ENCODE measurements at places on chromosomes 11 and 22.

- no peak for DNase-seq
Measured at GRCh38 chr11:10692531-10693115, 932 bp downstream of the IRAG1 start.

DNA sequence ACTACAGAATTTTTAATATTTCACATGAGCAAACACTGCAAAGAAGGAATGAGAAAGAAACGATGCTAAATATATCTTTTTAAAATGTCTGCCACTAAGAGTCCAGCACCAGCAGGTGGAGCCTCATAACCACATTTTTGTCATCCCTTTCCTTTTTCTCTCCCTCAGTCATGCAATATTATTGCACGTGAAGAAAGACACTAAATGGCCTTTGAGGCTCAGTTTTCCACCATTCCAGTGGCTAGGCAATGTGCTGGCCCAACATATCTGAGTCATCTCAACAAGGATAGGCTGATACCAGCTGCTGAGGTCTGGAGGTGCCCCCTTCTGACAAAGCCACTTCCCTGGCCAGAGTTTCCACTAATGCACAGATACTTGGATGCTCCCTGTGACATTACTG is 1.8 kb downstream of the ALKBH8 start:
- DNase-seq = no peak

- no peak for DNase-seq
Measured at GRCh38 chr11:35398881-35399280, 20.5 kb downstream of the SLC1A2 start.

GRCh38 chr11:917426-917825 is 6.8 kb upstream of the CHID1 start:
- no peak for DNase-seq

- DNase-seq = no peak
Measured at GRCh38 chr11:19027829-19028595, 32.5 kb downstream of the MRGPRX2 start.

GRCh38 chr11:130025371-130025770 is 22.7 kb upstream of the PRDM10 start:
- no peak for DNase-seq

GRCh38 chr11:121321614-121322243 is 29.2 kb downstream of the SC5D start:
- DNase-seq = no peak

- DNase-seq = no peak
Measured at GRCh38 chr22:43312608-43313007, 30.6 kb downstream of the SCUBE1 start.

DNA sequence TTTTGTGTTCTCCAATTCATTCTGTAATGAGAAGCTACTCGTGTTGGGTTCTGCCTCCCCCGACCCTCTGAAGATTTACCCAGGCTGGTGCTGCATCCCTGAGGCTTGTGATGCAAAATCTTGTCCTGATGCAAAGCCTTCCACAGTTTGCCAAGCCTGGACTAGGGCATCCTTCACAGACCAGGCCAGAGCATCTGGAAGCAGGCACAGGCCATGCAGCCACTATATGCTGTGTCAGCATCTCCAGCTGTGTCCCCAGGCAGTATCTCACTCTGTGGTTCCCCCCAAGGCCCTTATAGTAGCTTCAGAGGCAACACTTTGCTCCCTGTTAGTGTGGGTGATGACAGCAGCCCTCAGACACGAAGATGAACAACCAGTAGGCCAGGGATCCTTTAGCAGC is 77.3 kb upstream of the RCN1 start:
- no peak for DNase-seq

- DNase-seq = no peak
Measured at GRCh38 chr22:21570398-21570797, 2.9 kb downstream of the UBE2L3 start.

GRCh38 chr11:11836676-11837231 is 5.0 kb upstream of the USP47 start:
- no peak for DNase-seq

DNA sequence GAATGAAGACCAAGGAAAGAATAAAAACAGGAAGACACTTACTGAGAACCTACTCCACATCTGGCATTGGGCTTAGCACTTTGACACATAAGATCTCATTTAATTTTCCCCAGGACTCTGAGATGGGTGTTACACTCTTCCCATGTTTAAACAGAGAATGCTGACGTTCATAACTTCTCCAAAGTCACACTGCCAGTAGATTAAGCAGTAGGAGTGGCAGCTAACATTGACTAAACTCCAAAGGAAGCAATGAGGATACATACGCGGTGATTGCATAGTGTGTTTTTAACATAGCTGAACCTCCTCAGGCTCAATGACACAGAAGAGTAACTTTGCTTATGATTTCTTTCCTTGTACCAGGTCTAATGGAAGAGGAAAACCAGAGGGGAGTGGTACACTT is 14.5 kb upstream of the OR10V1 start:
- DNase-seq = no peak

DNA sequence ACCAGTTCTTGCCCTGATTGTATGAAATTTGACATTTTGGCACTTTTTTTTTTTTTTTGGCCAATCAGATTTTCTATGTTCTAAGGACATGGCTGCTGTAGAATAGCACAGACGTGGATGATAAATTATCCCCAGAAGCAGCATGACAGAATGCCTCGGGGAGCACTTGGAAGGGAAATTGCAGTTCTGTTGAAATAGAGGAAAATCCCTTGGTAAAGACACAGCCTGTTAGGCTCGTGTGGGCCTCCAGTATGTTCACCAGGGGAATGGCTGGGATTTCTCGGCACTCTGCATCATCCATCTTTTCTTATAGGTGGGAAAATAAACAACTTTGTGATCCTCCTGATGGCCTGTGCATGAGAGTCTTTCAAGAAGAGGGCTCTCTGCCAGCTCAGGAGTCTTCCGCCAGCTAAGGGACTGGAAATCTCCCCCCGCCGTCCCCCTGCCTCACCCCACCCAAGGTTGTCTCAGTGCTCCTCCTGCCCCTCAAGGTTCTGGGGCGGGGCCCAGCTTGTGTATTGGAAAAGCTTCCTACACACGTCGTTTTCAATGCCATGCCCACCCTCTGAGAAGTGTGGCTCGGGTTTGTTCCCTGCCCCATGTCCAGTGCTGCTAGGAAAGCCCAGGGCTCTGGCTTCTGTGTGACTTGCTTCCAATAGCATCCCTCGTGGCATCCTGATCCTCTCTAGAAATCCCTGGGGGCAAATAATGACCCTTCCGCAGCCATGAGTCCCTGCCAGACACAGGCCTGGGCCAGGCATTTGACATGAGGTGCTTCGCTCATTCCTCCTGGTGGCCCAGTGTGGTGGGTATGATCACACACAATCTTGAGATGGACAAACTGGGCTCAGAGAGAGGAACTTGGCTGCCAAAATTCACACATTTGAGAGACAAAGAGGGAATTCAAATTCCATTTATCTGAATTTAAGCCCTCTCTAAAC is 70.6 kb upstream of the ATXN10 start:
- no peak for DNase-seq

DNA sequence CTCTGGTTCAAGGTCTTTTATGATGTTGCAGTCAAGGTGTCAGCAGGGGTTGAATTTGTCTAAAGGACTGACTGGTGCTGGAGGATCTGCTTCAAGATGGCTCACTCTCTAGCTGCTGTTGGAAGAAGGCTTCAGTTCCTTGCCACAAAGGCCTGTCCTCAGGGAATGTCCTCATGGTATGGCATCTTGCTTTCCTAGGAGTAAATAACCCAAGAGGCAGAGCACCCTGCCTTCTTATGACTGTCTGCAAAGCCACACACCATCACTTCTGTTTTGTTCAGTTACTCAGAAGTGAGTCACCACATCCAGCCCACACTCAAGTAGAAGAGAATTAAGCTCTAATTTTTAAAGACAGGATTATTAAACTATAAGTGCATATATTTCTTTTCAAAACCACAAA is 45.2 kb downstream of the PLAAT5 start:
- no peak for DNase-seq

DNA sequence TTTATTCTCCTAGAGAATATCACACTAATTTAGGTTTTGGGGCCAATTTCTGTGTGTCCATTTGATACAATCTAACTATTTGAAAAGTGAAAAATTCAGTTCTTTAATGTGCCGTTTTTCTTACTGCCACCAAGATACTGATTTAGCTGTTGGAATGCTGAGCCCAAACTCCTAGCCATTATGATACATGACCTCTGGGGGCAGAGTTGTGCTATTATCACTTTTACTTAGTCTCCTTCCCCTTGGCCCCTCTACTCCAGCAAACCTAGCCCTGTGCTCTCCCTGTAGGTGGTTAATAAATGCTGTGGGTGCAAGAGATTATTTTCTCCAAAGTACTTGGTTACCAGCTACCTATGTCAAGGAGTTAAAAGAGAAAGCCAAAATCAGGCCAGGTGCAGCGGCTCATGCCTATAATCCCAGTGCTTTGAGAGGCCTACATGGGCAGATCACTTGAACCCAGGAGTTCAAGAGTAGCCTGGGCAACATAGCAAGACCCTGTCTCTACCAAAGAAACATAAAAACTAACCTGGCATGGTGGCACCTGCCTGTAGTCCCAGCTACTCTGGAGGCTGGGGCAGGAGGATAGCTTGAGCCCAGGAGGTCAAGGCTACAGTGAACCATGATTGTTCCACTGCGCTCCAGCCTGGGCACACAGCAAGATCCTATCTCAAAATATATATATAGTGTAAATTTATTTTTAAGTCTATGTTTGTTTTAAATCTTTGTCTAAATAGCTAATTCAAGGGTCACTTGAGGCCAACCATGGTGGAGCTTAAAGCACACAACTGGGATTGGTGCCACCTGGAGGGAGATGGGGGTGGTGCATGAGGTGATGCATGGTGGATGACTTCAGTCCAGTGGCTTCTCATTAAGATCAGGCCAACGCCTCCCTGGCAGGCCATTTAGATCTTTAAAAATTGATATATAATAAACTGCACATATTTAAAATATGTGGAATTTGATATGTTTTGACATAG is 193.2 kb upstream of the PLET1 start:
- DNase-seq = no peak

DNA sequence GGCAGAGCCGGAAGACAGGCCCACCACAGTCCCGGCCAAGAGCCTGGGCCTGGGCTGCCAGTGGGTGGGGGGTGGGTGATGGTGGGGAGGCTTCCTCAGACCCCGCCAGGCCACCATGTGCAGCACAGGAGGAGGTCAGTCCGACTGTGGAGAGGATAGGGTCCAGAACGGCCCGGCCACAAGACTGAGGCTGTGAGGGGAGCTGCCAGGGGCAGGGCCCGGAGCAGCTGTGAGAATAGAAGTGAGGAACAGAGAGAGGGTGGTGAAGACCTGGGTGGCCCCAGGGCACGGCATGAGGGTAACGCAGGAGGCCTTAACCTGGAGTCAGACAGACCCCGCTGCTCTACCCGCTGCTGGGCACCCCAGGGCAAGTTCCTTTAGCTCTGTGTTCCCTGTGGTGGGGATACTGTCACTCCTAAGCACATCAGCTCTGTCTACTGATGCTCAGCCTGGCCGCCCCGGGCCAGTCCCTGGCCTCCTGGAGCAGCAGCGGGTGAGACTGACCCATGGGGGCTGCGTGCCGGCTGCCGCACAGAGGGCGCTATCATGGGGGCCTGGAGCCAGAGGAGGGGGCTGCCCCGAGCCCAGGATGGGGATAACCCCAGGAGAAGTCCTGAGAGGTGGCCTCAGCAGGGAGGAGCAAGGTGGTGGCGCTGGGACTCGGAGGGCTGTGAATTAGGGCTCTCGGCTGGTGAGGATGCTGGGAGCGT is 1.7 kb downstream of the FERMT3 start:
- DNase-seq = no peak

- DNase-seq = no peak
Measured at GRCh38 chr11:11668781-11669180, 47.0 kb upstream of the GALNT18 start.

DNA sequence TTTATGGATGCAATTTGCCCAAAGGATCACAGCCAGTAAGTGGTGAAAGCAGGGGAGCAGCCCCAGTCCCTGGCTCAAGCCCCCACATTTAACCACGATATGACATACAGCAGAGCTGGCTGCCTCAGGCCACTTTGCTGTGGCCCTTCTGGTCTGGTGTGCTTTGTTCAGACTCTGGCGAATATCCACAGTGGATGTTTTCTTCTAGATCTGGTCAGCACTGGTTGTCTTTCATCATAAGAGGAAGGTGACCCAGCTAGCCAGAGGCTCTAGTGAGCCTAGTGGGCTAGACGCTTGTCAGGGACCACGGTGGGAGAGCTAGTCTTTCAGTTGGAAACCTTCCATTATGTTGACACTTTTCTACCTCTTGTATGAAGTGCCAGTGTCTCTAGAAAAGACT is 42.5 kb downstream of the DGCR2 start:
- DNase-seq = no peak

DNA sequence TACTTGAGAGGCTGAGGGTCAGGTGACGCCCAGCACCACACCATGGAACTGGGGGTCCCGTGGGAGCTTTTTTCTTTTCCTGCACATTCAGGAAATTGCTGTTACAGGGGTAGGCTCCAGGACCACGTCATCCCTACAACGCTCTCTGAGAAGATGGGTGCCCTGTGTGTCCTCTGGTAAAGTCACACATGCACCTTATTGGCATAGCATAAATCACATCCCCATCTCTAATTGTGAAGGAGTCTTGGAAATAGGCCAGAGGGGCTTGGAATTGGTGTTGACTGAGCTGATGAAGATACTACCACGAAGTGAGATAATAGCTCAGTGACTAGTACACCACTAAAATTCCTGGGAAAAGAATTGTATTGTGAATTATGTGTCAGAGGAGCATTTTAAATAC is 57.6 kb downstream of the TNRC6B start:
- no peak for DNase-seq

GRCh38 chr11:45265969-45266675 is 20.0 kb downstream of the SYT13 start:
- no peak for DNase-seq

DNA sequence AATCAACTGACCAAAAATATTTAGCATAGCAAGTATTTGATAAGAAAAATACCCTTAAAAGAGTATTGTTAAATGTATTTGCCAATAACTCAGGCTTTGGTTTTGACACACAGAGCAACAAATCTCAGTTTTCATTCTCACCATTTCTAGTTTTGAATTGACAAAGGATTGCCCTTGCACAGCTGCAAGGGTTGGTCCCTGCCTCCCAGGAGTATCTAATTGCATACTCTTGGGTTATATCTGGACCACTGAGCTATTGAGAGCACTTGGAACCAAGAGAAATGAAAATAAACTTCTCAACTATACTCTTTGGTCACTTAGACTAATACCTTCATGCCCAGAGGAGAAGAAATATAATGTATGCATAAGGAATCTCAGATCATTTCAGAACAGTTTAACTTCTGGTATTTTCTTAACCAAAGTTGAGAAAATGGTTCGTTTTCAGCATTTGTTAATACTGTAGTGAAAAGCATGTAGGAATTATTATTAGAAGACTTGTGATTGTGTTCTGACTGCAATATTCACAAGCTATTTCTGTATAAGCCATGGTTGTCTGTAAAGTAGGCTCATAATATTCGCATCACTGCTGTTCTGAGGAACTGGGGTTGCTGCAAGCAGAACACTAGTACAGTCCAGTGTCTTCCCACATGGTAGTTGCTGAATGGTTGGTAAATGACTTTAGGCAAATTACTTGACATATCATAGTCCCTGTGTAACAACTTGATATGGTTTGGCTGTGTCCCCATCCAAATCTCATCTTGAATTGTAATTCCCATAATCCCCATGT is 7.9 kb downstream of the C2CD3 start:
- no peak for DNase-seq
